RPMI7951 (cell line): ENCODE measurements at places on chromosomes 7 and 10.

DNA sequence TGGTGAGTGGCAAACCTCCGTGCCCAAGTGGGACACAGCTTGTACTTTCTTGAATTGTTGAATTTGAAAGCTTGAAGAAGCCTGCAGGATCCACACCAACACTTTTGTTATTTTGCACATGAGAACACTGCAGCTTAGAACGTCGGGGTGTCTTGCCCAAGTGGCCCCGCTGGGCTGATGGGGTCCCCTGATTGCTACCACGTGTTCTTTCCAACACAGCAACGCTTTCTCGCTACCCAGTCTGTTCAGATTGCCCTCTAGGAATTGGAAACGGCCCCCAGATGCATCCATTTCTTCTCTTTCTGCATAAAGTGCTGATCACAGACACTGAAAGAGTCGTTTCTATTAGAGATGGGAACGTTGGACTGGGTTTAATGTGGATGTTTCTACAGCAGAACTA lies 268.5 kb downstream of the ADARB2 start:
- no peak for DNase-seq

- peak; percentile 80 for DNase-seq
Observed at GRCh38 chr10:6128591-6129251, 39.9 kb downstream of the RBM17 start.

- peak; percentile 39 for DNase-seq
Observed at GRCh38 chr7:1693991-1694524, 24.0 kb downstream of the ELFN1 start.

- DNase-seq = peak; percentile 44
Observed at GRCh38 chr7:11345621-11346020, 371.9 kb downstream of the PHF14 start.

GRCh38 chr10:51257511-51258248 lies 183.4 kb downstream of the PRKG1 start:
- DNase-seq = no peak

GRCh38 chr7:26627891-26628341 lies 236.5 kb downstream of the SKAP2 start:
- DNase-seq = no peak

DNA sequence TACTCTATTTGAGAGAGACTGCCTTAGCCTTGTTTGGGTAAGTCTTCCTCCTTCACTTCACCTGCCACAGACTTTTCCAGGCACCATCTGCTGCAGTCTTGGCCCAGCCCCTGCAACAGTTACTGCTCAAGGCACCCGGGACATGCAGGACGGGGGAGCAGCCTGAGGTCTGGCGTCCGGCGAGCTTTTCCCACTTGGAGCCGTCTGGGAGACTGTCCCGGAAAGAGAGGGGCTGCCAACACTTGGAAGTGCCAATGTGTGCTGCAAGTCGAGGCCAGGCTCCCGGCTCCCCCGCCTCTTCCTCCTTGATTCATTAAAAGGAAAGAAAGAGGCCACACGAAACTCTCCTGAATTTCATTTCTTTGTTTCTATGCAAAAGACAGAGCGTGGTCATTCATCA lies 13.7 kb downstream of the HTRA1 start:
- no peak for DNase-seq

DNA sequence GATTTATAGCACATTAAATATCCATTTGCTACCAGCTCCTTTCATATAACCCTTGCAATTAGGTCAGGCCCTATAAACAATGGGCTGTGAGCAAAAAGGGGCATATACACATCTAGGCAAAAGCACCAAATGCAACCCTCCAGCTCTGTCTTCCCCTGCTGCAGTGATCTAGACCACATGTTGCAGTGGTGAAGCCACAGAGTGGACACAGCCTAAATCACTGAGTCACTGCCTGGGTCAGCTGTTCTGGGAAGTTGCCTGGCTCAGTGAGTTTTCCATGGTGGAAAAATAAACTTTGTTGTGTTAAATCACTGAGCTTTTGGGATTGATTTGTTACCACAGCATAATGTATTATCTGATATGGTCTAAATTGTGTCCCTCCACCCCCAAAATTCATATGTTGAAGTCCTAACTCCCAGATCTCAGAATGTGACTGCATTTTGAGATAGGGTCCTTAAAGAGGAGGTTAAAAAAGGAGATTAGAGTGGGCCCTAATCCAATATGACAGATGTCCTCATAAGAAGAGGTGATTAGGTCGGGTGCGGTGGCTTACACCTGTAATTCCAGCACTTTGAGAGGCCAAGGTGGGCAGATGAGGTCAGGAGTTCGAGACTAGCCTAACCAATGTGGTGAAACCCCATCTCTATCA lies 70.4 kb downstream of the ZFAND4 start:
- peak; percentile 33 for DNase-seq

GRCh38 chr10:9437131-9437530 lies 1382.6 kb downstream of the GATA3 start:
- DNase-seq = peak; percentile 1

DNA sequence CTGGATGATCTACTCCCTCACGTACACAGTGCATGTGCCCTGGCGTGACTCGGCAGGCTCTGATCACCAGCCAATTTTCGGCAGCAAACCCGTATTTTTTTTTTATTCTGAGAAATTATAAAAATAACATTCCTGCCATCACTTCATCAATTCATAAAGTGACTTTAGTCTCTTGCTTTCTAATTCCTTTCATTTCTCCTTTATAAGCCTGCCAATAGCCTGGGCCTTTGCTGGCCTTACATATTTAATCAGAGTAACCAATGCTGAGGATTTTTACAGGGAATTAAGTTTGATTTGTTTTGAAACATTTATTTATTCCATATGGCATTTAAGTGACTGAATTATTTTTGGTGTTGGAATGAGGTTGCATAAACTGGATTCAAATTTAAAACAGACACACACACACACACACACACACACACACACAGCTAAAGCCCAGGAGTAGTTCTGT lies 140.8 kb downstream of the ETV1 start:
- DNase-seq = no peak

DNA sequence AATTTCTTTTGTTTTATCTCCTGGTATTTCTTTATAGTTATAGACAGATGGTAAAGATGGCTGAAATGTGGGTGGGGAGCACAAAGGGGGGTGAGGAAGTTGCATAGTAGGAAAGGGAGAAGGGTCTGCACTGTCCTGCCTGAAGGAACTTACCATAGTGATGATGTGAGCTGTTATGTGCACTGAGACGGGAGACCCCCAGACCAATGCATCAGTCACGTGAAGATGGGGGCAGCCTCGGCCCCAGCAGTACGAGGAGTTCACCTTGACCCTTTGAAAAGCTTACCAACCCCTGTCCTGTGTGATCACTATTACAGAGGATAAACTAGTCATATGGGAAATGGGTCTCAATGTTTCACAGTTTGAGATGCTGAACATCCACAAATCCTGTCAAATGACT lies 316.3 kb downstream of the TNS3 start:
- no peak for DNase-seq
